CD4-positive, alpha-beta memory T cell (primary cell): ENCODE measurements at places on chromosomes 6 and 20.

DNA sequence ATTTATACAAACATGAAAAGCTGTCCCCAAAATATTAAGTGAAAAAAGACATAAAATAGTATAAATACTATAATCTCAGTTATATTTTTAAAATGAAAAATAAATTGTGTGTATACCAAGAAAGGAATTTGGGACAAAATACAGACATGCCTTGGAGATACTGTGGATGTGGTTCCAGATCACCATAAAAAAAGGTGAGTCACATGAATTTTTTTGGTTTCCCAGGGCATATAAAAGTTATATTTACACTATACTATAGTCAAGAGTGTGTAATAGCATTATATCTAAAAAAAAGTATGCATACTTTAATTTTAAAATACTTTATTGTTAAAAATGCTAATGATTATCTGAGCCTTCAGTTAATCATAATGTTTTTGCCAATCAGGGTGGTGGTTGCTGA is 17.4 kb upstream of the SDHAF4 start:
- no peak for DNase-seq

DNA sequence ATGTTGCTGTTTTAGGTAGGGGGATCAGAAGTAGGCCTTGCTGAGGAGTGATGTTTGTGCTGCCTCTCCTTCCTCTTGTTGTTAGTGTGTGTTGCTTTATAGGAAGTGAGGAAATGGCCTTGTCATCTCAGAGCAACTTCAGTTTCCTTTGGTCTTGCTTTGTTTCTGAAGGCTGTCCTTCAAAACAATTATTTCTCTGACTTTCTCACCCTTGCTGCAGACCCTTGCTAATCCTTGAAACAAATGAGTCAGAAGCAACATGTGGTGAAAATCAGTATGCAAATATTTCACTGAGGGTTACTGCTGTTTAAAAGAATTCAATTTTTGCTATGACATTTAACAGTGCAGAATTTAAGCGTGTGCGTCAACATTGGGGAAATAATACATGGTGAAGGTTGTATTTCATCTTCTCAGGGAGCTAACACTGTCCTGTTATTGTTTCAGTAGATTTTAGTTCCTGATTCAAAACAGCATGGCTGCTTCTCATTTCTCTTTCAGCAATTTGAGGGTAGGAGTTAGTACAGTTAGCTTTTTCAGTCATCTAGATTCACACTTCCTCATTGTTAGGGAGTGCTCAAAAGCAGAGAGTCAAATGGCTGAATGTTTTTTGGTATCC is 13.8 kb downstream of the RNF144B start:
- no peak for DNase-seq

GRCh38 chr20:56722042-56722441 is 92.9 kb downstream of the TFAP2C start:
- DNase-seq: no peak

- DNase-seq: peak; percentile 22
Observed at GRCh38 chr6:124961777-124962638, at the start of gene RNF217. RNF217 (plus strand) TSS chr6:124962437; CDS start chr6:124962545, 108 bp downstream.

GRCh38 chr6:162271922-162272321 is 455.6 kb downstream of the PRKN start:
- DNase-seq: no peak
